AG09319 (cell line): ENCODE measurements at places on chromosomes 12 and 14.

DNA sequence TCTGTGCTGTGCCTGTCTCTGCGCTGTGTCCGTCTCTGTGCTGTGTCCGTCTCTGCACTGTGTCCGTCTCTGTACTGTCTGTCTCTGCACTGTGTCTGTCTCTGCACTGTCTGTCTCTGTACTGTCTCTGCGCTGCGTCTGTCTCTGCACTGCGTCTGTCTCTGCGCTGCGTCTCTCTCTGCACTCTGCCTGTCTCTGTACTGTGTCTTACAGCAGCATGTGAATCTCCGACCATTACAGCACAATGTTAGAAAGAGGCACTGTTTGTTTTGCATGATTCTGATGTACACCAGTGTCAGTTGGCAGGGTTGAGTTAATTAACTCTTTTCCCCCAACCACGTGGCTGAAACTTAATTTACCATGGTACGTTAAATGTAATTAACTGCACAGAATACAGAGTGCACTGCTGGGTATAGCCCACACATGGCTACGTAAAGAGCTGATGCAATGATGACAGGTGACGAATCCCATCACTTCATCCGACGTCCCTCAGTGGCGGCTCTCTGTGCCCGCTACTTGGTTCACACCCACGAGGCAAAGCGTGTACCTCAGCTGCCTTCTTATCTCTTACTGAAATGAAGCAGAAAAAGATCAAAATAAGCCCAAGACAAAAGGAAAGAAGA is 127.7 kb upstream of the SFSWAP start:
- DNase-seq: no peak

GRCh38 chr12:47977046-47977771 is 13.8 kb downstream of the TMEM106C start:
- DNase-seq: no peak

DNA sequence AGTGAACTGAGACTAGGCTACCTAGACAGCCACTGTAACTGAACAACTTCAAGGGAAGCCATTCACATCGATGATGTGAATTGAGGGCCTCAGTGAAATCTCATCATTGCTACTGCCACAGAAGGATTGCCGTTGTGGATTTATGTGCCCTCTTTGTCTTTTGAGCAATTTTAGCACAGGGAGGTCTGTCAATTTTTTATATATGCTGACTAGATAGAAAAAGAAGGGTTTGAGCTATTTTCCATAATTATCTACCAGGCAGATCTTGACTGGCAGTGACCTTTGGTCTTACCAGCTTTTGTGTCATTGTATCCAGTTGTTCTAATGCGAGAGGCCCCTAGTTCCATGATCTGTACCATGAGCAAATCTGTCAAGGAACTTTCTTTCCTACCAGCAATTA is 179.4 kb downstream of the ERC1 start:
- no peak for DNase-seq

- DNase-seq: no peak
These were observed 24.8 kb upstream of the AKAP6 start for GRCh38 chr14:32304296-32304695.

- no peak for DNase-seq
These were observed 4.9 kb downstream of the KRT5 start for GRCh38 chr12:52515319-52515646.

GRCh38 chr14:90870950-90871604 is 54.8 kb upstream of the TTC7B start:
- no peak for DNase-seq

GRCh38 chr14:60561845-60562746 is 53.1 kb downstream of the SIX6 start:
- no peak for DNase-seq
